ENCODE measurements at places on chromosomes 3 and 15.

- DNase-seq = no peak
Measured at GRCh38 chr3:46825450-46825849, 37.8 kb downstream of the MYL3 start.

- DNase-seq = peak; percentile 37
Measured at GRCh38 chr3:148528024-148528423, 169.7 kb upstream of the AGTR1 start.

- no peak for DNase-seq
Measured at GRCh38 chr15:61598655-61599054, 369.6 kb upstream of the RORA start.

DNA sequence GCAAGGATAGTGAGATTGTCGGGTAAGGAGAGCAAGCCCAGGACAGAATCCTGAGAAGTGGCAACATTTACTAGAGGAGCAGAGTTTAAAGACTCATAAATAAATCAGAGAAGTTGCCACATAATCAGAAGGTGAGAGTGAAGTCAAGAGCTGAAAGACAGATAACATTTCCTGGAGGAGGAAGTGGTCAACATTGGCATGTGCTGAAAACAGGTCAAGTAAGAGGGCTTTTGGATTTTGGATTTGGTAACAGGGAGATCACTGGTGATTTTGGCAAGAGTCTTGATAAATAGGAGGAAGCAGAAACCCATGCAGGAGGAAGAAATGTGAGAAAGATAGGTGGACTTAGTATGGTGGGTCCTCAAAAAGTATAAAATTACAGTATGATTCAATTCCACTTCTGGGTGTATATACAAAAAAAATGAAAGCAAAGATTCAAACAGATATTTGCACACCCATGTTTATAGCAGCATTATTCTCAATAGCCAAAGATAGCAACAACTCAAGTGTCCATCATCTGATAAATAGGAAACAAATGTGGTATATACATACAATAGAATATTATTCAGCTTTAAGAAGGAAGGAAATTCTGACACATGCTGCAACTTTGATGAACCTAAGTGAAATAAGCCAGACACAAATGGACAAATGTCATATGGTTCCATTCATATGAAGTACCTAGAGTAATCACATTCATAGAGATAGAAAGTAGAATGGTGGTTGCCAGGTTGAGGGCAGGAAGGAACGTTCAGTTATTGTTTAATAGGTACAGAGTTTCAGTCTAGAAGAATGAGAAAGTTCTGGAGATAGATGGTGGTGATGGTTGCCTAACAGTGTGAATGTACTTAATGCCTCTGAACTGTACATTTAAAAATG is 27.3 kb upstream of the MBNL1 start:
- no peak for DNase-seq

GRCh38 chr3:13019243-13020095 is 53.8 kb downstream of the IQSEC1 start:
- DNase-seq = peak; percentile 90

DNA sequence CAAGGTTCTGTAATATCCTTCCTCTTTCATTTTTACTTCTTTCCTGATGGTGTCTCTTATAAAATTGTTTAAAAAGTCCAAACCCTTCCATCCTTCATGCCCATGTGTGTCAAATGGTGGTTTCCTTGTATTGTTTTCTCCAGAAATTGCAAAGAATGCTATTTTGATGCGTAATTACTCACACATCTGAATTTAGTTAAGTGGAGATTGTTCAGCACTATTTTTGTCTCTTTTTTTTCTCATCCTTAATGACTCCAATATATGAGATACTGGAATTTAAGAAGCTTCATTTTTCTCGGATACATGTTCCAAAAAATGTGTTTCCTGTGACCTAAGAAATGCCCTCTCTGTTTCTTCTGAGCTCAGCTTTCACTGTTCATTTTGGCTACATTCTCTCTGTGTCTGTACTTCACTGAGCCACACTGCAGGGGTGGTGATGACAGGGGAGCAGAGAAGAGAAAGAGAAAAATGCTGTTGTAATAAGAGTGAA is 799.8 kb downstream of the DIPK2A start:
- DNase-seq = no peak

- DNase-seq = no peak
Measured at GRCh38 chr3:25454005-25454927, 26.2 kb downstream of the RARB start.

DNA sequence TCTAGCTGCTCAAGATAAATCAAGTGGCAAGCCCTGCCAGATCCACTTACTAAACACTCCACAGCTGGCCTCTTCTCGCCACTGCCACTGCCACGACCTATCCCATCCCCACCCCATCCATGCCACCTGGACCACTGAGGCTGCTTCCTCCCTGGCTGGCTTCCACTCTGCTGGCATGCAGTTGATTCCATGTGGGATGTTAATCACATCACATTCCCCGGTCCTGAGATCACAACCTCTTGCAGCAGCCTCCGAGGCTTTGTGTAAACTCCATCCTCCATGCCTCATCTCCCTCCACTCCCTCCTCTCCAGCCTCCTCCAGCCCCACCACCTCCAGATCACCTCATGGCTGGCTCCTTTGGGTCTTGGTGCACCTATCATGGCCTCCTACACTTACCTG is 7.7 kb downstream of the NCKIPSD start:
- peak; percentile 47 for DNase-seq

DNA sequence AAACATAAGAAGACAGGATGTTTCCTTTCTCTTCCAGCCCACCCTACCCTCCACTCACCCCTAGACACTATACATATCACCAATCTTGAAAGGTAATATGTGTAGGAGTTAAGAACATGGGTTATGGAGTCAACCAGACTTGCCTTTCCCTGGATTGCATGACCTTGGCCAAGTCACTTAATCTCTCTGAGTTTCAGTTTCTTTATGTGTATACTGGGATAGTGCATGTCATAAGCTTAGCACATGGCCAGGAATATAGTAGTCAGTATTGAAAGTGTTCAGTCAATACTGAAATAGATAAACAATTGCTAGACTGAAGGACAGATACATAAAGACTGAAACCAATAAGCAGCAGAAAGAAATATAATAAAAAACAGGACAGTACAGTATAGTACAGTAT is 283.2 kb upstream of the STT3B start:
- DNase-seq = no peak

- DNase-seq = peak; percentile 83
Measured at GRCh38 chr15:62495670-62496614, 330.9 kb upstream of the C2CD4B start.

- DNase-seq = peak; percentile 91
Measured at GRCh38 chr3:189714991-189715961, 84.1 kb downstream of the TP63 start.

- DNase-seq = peak; percentile 80
Measured at GRCh38 chr3:132352556-132353143, 35.4 kb downstream of the ACP3 start.

GRCh38 chr3:56989169-56989976 is 71.1 kb upstream of the SPATA12 start:
- DNase-seq = peak; percentile 23

DNA sequence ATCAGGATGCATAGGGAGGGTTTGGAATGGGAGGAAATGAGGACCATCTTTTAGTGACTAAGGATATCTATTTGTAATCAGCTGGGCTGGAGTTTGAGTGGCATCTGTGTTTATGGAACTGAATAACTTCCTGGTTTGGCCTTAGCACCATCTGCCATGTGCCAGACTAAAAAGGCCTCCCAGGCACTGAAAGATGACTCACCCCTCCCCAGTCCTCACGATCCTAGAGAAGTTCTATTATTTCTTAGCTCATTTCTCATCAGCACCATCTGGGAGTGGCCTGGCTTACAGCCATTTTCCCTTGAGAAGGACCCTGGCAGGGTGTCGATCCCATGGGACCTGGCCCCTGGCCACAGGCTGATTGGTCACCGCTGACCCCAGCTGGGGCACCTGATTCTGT is 23.9 kb upstream of the CTXND1 start:
- peak; percentile 56 for DNase-seq

DNA sequence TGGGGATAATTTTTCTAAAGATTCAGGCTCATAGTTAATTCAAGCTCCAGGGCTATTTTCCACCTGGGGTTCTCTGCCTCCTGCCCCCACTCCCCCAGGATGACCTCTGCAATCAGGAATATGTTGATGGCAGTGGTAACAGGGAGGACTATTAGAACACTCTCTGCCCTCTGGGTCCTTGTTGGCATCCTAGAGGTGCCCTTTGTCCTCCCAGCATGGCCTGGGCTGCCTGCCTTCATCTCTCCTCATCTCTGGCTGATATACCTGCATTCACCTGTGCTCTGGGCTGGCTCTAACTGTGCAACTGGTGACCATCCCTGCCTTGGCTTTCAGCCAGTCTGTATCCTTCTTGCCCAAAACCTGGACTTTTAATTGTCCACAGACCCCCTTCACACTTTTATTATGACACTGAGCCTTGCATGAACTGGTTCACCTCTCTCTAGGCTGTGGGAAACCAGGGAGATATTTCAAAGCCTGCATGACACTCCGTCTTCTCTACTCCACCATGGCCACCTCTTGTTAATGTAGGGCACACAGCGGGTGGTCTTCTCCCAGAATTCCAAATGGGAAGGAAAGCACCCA is 199.8 kb downstream of the THSD4 start:
- no peak for DNase-seq

- DNase-seq = no peak
Measured at GRCh38 chr15:93173369-93173768, 84.4 kb upstream of the RGMA start.

GRCh38 chr3:155228676-155229075 is 64.8 kb downstream of the STRIT1 start:
- no peak for DNase-seq

- DNase-seq = peak; percentile 69
Measured at GRCh38 chr3:191094057-191094845, 104.8 kb upstream of the OSTN start.

GRCh38 chr3:9008550-9009255 is 45.4 kb upstream of the RAD18 start:
- DNase-seq = no peak

- DNase-seq = no peak
Measured at GRCh38 chr3:141292356-141293058, 60.9 kb downstream of the PXYLP1 start.

DNA sequence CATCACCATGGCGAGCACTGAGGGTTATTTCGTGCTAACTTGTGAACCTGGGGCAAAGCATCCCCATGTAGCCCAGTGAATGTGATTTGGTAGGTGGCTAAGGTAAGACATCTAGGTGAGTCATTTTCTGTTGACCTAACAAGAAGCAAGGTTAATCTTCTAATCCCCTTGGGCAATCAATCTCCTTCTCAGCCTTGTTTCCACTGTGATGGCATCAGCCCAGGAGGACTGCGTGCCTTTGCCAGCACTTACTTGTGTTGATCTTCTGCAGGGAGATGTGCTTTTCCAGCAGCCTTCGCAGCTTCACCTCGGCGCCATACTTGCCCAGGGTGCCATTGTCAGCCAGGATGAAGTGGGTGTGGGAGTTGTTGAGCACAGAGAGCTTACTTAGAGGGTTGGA is 35.7 kb downstream of the TRPM1 start:
- no peak for DNase-seq

DNA sequence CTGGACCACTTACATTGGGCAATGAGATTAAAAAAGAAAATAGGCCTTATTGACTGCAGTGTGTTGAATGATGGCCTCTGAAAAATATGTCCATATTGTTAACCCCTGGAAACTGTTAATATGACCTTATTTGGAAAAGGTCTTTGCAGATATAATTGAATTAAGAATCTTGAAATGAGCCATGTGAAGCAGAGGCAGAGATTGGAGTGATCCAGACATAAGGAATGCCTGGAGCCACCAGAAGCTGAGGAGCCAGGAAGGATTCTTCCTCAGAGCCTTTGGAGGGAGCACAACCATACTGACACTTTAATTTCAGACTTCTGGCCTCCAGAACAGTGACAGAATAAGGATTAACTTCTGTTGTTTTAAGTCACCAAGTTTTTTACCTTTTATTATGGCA is 510.4 kb upstream of the AGTR1 start:
- no peak for DNase-seq

GRCh38 chr3:78707609-78708008 is 1060.2 kb downstream of the ROBO1 start:
- no peak for DNase-seq

DNA sequence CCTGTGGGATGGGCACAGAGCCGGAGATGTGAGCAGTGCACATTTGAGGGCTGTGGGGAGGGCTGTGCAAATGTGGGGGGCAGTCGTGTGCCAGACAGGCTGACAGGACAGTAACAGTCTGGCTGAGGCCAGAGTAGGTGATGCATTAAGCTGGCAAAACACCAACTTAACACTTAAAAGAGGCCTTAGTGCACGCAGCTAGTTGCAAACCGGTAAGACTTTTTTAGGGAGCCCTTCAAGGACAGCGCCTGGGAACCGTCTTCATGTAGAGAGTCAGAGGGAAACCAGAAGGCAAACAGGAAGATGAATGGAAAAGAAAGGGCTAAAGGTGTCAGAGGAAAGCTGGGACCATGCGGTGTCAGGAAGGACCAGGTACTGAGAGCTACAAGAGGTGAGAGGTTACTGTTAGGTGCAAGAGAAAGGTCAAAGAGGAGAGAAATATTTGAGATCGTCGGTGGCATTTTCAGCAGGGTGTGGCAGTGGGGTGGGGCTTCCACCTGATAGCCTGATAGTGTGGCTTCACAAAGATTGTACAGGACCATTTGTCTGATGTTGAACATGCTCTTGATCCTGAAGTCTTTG is 30.0 kb upstream of the CHD2 start:
- no peak for DNase-seq

GRCh38 chr15:33592864-33593263 is 282.1 kb downstream of the RYR3 start:
- DNase-seq = no peak

GRCh38 chr3:11907667-11908660 is 61.3 kb upstream of the TAMM41 start:
- DNase-seq = no peak

DNA sequence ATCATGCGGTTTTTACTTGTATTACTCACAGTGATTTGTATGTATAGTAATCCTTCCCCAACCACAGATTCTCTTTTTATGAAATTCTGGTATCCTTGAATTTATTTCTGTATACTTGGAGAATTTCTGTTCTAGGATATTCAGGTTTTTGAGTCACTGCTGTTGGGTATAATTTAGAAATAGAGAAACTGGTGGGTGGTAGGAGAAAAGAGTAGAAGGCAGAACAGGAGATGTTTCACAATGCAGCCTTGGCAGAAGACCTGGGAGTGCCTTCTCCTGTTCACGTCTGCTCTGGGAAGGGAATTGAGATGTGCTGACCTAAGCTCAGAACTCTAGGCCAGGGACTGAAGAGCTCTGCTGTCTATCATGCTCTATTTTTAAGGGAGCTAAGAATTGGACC is 193.6 kb downstream of the EPHB1 start:
- DNase-seq = no peak

DNA sequence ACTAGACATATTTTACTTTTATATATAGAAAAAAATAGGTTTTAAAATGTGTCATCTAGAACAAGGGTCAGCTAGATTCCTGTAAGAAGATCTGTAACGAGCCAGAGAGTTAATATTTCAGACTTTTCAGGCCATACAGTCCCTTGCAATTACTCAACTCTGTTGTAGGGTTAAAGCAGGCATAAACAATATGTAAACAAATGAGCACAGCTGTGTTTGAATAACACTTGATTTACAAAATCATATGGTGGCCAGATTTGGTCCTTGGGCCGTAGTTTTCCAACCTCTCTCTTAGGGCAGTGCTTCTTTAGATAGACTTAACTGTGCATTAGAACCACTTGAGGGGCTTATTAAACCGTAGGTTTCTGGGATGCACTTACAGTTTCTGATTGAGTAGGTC is 19.6 kb downstream of the LRRC57 start:
- no peak for DNase-seq

- DNase-seq = peak; percentile 74
Measured at GRCh38 chr15:78212546-78213424, 21.6 kb downstream of the ACSBG1 start.

GRCh38 chr3:56484525-56485032 is 16.3 kb upstream of the ERC2 start:
- no peak for DNase-seq

- no peak for DNase-seq
Measured at GRCh38 chr3:72458375-72458774, 389.9 kb downstream of the SHQ1 start.
